Activated CD4-positive, CD25-positive, alpha-beta regulatory T cell treated with anti-CD3 and anti-CD28 coated beads, Interleukin-2, amount 50 U/mL, for 72 hours (primary cell): ENCODE measurements at places on chromosomes 7 and 10.

GRCh38 chr7:74263399-74264120 lies 9.4 kb upstream of the RFC2 start:
- no peak for DNase-seq

DNA sequence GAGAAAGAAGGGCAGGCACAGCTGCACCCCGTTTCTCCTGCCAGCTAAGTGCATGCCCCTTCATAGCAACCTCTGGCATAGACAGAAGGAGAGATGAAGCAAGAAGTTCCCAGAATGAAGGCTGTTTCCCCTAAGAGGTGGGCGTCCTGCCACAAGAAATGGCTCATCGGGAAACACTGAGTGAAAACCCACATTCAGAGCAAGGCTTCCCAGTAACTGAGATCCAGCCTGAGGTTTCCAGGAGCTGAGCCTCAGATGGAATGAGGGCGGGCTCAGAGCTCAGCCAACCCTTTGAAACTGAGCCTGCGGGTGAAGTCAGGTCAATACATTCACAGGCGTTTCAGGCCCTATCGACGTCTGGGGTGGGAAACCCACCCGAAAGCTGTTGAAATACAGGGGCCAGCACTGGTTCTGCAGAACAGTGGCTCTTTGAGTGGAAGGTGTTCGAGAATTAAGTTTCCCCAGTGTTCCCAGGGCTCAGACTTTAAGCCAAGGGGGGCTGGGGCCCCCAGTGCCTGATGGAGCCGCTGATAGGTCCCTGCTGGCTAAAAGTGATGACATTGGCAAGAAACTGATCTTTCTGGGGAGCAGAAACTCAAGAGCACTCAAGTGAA lies 510.2 kb downstream of the RPS24 start:
- DNase-seq: no peak

GRCh38 chr7:50779427-50779826 lies 3.3 kb downstream of the GRB10 start:
- no peak for DNase-seq

DNA sequence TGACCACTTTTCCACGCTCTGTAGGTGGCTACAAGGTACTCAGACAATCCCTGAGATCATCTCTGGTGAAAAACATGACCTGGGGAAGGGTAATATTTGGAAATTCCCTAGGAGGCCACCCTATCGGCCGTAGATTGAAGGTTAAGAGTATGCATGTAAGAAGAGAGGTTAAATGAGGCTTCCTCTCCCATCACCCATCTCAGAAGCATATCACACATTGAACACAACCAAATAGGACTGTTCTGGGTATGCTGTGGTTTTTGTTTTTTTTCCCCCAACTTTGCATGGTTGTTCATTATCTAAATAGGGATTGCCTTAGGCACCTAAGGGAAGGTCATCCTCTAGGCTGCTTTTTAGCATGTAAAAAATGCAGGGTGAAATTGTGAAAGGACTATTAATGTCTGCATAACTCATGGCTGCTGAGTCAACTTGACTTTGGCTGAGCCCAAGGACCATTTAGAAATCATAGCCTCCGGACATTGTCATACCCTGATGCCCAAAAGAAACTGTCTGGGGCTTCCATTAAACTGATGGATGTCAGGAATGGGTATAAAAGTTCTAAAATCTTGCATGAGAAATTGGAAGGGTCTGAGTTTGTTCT lies 24.7 kb upstream of the ST8SIA6 start:
- no peak for DNase-seq

DNA sequence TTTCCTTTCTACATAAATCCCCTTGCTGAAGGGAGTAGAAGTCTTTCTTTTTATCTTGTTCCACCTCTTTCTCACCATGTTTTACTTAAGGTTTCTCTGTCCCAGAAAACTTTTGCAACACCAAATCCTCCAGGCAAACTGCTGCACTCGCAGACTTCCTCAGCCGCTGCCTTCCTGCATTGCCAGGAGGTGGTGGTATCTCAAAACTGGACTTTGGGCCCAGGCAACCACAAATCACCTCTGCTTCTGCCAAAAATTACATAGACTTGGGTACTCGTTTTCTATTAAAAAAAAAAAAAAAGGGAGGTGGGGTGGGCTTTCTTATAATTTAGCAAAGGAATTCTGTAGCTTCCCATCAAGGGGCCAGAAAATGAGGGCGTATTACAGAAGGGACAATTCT lies 14.7 kb downstream of the INA start:
- no peak for DNase-seq

DNA sequence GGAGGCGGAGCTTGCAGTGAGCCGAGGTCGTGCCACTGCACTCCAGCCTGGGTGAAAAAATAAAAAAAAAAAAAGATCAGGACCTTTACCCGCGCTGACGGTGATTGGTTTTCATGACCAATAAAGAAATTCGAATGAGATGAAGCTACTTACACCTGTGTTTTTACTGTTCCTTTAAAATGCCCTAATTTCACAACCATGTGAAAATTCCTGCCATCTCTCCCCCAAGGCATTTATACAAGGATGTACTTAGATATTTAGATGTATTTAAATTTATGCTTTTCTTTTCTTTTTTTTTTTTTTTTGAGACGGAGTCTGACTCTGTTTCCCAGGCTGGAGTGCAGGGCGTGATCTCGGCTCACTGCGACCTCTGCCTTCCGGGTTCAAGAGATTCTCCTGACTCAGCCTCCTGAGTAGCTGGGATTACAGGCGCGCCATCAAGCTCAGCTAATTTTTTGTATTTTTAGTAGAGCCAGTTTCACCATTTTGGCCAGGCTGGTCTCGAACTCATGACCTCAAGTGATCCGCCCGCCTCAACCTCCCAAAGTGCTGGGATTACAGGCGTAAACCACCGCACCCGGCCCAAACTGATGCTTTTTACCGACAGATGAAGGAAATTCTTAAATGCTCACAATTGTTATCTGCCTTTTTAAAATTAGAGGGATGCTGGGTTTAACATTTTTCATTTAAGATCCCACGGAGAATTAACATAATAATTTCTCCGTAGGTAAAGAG lies 3.1 kb upstream of the PHYH start:
- no peak for DNase-seq

DNA sequence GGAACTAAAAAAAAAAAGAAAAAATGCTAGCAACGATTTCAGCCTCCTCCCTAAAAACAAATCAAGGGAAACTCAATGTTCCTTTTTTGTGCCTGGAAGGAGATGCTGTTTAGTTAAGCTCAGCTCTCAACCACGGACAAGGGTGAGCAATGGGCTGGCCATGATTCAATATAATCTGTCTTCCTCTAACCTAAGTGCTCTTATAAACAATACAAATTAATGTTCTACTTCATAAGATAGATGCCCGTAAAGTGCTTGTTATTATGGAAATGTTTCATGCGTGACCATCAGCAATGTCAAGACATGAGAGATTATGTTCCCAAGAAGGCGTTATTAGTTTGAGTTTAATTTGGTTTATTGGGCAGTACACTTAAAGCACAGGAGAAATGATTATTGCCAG lies 320.3 kb downstream of the SFMBT2 start:
- DNase-seq: no peak

DNA sequence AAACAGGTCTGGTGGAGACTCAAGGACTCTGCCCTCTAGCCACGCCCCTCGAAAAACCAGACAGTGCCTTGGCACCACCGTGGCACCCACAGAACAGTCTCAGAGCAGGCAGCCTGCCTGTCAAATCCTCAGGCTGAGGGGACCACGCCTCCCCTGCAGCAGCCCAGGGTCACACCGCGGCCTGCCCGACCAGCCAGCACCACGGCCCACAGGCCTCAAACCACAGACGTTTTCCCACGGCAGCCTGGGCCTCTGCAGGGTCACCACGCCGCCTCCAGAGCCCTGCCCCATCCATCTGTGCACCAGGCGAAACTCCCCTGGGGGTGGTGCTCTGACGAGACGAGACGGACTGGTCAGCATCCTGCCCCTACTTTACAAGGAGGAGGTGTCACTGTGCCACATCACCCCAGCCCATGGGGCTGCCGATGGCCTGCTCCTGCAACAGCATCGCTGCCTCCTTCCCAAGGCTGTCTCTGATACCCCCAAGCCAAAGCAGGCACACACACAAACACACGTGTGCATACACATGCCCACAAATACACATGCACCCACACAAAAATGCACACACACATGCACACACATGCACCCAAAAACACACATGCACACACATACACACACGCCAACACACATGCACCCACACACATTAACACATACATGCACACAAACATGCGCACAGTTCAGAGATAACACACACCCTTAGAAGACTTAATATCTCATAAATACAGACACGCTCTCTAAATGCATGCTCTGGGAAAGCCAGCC lies 24.6 kb downstream of the PAPOLB start:
- DNase-seq: no peak

- no peak for DNase-seq
Observed at GRCh38 chr10:13703997-13704536, 117.3 kb downstream of the PRPF18 start.

DNA sequence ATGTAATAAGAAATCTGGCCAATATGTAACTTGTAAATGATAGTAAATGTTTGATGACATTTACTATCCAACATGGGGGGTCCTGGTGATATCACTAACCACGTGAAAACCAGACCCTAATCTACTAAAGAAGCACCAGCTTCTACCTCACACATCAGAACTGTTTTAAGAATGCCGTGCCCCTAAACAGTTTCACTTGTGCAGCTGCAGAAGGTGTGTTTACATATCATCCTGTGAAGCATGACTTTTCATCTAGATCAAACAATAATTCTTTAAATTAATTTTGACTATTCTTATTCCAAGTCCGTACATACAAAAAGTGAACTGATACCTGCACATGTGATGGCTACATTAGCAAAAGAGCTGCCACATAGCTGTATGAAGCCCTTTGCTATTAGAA lies 61.0 kb downstream of the STEAP1B start:
- DNase-seq: no peak

GRCh38 chr10:996031-996430 lies 7.8 kb downstream of the GTPBP4 start:
- DNase-seq: no peak

DNA sequence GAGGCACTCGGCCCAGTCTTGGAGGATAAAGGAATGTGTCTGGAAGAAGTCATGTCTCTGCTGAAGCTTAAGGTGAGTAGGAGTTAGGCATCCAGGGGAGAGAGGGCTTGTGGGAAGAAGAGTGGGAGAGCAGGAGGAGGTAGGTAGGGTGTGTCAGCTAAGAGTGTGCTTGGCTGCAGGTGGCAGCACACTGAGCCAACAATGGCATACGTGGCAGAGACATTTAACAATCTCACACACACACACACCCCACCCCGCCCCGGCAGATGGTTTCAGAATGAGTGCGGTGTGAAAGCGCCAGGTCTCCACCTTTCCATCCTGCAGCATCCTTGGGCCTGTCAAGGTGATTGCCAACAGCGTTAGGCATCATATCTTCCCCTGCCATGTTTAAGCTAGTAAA lies 11.2 kb upstream of the ARPC1A start:
- no peak for DNase-seq

GRCh38 chr10:49688261-49688846 lies 8.9 kb downstream of the C10orf53 start:
- no peak for DNase-seq

DNA sequence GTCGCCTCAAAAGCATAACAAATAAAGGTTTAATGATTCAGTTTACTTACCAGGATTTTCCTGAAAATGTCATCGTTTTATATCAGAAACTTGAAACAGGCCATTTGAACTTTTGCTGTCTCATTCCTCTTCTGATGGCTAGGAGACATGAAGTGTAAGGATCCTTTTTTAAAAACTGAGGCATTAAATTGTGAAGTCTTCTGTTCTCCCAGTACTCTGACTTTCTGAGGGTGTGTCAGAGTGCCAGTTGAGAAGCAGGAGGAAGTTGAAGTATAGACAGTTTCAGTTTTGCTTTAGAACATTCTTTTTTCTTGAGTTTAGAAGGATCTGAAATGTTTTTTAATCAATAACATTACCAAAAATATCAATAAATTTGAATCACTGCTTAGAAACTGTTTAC lies at the start of gene SAMD9L:
TSS of gene SAMD9L (minus strand) at position 242 of the 400 bp plus-strand sequence. CDS start 12,414 bp downstream, outside the sequence.
- DNase-seq: no peak
